ENCODE measurements at places on chromosomes 1 and 21. TPM values are rescaled to one million over a fixed set of nuclear protein-coding genes. Genes with fewer than 3 reads are reported as not detected.

GRCh38 chr1:77465139-77465538 is 183.3 kb downstream of the AK5 start:
- H3K4me1 ChIP-seq = no peaks in the 10 kb centered on the region
- DNase-seq = no peak
- H3K4me3 ChIP-seq = no peak overlapping the region
- no peaks in the 10 kb centered on the region for H3K27me3 ChIP-seq
- H3K27ac ChIP-seq = no peak overlapping the region

- H3K36me3 ChIP-seq = no peaks in the 10 kb centered on the region
- no peak overlapping the region for H3K4me3 ChIP-seq
- H3K27ac ChIP-seq = no peak overlapping the region
- DNase-seq = no peak
- no peaks in the 10 kb centered on the region for H3K27me3 ChIP-seq
Observed at GRCh38 chr1:114289306-114289705, 135.6 kb upstream of the SYT6 start.

DNA sequence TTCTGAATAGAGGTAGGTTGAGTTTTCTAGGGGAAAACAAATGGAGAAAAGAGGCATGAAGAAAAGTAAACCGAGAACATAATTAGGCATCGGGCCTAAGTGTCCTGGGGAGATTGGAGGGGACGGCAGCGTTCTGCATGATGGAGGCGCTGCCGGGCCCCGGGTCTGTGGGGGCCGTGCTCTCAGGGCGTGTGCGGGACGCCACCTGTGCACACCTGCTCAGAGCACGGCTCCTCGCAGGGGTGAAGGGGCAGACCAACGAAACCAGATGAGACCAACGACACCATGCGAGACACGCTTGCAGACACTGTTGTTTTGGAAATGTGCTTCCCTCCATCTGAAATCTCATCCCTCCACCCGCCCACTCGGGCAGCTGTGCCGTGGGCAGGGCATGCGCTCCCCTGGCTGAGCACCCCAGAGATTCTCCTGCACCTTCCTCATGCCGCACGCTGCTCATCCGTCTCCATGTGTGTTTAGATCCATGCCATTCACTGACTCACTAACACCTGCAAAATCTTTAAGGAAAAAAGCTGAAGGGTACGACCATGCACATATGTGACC is 28.2 kb upstream of the TRAPPC10 start:
- no peak for DNase-seq
- no peak overlapping the region for H3K27ac ChIP-seq
- peaks cover 46% of the 10 kb centered on the region for H3K36me3 ChIP-seq
- no peaks in the 10 kb centered on the region for H3K27me3 ChIP-seq
- no peak overlapping the region for H3K4me3 ChIP-seq
- H3K4me1 ChIP-seq = no peaks in the 10 kb centered on the region

DNA sequence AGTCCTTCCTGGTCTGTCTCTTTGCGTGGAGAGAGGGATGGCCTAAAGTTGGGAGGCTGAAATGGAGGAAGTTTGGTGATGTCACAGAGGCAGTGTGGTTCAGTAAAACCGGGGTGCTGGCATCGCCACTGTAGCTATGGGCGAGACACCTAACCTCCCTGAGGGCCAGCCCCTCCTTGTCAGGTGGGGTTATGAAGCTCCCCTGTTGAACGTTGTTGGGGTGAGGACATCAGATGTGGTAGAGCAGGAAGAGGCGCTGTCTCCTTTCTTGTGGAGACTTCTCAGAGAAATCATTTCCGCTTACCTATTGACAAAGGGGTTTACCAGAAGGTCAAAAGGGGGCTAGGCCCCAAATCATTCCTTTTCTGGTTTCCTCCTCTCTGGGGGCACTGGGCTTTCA is 294.7 kb downstream of the SIPA1L2 start:
- no peaks in the 10 kb centered on the region for H3K27me3 ChIP-seq
- no peak overlapping the region for H3K4me3 ChIP-seq
- no peak overlapping the region for H3K27ac ChIP-seq
- H3K4me1 ChIP-seq = no peaks in the 10 kb centered on the region
- H3K36me3 ChIP-seq = no peaks in the 10 kb centered on the region

GRCh38 chr1:28545246-28545628 is 7.6 kb upstream of the TRNAU1AP start:
- H3K27me3 ChIP-seq = no peaks in the 10 kb centered on the region
- DNase-seq = no peak
- no peak overlapping the region for H3K27ac ChIP-seq
- no peaks in the 10 kb centered on the region for H3K4me1 ChIP-seq
- H3K4me3 ChIP-seq = no peak overlapping the region

DNA sequence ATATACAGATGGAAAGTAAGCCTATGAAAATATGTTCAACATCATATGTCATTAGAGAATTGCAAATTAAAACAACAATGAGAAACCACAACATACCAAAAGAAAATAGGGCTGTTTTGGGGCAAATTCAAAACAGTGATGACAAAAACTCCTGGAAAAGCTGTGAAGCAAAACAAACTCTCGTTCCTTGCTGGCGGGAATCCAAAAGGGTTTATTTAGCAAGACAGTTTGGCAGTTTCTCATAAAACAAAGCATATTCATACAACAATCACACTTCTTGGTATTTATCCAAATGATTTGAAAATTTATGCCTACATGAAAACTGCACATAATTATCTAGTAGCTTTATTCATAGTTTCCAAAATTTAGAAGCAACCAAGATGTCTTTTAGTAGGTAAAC is 44.4 kb downstream of the COL11A1 start:
- H3K4me3 ChIP-seq = no peak overlapping the region
- H3K36me3 ChIP-seq = no peaks in the 10 kb centered on the region
- no peak for DNase-seq
- H3K27me3 ChIP-seq = no peaks in the 10 kb centered on the region

DNA sequence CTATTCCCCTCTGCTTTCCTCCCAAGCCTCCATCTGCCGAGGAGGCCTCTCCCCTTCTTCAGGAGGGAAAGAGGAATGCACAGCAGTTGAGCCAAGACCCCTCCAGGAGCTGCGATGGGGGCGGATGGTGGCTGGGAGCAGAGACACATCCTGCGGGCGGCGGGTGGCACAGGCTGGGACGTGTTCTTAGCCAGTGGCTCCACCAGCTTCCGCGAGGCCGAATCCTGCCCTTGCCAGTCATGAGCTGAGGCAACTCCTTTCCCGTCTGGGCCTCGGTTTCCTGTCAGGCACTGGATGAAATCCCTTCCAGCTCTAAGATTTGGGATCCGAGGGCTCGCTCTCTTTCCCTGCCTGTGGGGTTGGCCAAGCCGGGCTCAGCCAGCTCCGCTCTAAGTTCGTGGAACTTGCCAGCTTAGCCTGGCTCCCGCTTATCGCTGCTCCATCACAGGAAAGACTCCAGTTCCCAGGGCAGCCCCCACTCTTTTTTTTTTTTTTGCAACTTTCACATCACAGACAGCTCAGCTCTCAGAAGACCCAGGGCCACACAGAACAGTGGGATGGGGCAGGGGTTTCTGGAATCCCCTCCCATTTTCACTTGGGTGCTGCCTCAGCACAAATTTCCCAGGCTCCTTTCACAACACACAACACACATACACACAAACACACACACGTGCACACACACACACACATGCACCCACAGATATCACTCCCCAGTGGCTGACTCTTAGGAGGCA is 506 bp downstream of the MYOM3 start:
- peaks cover 12% of the 10 kb centered on the region for H3K4me1 ChIP-seq
- no peaks in the 10 kb centered on the region for H3K36me3 ChIP-seq
- no peak for DNase-seq

DNA sequence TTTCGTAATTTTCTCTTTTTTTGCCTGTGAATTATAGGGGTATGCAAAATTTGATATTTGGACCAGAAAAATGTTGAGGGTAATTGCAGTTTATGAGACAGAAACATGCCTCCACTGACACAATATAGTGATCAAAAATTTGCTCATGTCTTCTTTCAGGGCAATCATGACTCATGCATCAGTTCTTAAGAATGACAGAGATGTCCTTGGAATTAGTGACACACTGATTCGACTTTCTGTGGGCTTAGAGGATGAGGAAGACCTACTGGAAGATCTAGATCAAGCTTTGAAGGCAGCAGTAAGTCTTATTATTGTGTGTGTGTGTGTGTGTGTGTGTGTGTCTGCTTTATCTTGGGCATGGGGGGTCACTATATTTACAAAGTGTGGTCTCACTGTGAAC is 27.5 kb downstream of the CTH start:
- H3K4me1 ChIP-seq = no peaks in the 10 kb centered on the region
- H3K4me3 ChIP-seq = no peak overlapping the region
- no peak for DNase-seq
- H3K27me3 ChIP-seq = no peaks in the 10 kb centered on the region
- H3K27ac ChIP-seq = no peak overlapping the region
- H3K36me3 ChIP-seq = peaks cover 10% of the 10 kb centered on the region

GRCh38 chr1:116544588-116545358 is 26.1 kb downstream of the CD58 start:
- no peak overlapping the region for H3K4me3 ChIP-seq
- no peak overlapping the region for H3K27ac ChIP-seq
- no peak for DNase-seq
- no peaks in the 10 kb centered on the region for H3K4me1 ChIP-seq

DNA sequence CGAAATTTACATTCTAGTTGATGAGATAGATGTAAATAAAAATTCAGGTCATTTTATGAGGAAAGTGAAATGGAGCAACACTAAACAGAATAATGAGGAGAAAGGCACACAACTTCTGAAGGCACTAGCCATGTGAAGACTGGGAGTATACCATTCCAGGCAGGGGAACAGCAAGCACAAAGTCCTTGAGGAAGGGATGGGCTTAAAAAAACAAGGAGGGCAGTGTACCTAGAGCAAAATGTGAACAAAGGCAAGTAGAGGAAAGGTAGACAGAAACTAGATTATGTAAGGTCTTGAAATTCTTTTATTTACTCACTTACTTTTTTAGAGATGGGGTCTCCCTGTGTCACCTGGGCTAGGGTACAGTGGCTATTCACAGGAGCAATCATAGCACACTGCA is 54.1 kb upstream of the LRIG2 start:
- no peak for DNase-seq
- no peaks in the 10 kb centered on the region for H3K27me3 ChIP-seq
- no peaks in the 10 kb centered on the region for H3K4me1 ChIP-seq
- H3K4me3 ChIP-seq = no peak overlapping the region

DNA sequence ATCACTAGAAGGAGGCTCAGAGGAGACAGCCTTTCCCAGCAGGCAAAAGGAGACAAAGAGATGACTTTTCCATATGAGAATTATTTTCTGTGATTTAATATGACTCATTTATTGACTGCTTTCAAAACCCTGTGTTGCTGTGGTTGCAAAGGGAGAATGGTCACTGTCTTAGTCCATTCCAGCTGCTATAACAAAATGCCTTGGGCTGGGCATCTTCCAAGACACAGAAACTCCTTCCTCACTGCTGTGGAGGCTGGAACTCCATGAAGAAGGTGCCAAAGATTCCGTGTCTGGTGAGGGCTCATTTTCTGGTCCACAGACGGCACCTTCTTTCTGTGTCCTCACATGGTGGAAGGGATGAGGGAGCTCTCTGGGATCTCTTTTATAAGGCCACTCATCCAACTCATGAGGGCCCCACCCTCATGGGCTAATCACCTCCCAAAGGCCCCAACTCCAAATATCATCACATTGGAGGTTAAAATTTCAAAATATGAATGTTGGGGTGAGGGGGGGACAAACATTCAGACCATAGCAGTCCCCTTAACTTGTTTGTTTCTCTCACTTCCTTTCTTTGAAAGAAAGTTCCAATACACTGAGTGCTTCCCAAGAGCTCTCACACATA is 252.1 kb upstream of the RAB4A start:
- DNase-seq = no peak
- H3K27me3 ChIP-seq = no peaks in the 10 kb centered on the region
- H3K36me3 ChIP-seq = no peaks in the 10 kb centered on the region
- no peak overlapping the region for H3K27ac ChIP-seq
- no peak overlapping the region for H3K4me3 ChIP-seq

DNA sequence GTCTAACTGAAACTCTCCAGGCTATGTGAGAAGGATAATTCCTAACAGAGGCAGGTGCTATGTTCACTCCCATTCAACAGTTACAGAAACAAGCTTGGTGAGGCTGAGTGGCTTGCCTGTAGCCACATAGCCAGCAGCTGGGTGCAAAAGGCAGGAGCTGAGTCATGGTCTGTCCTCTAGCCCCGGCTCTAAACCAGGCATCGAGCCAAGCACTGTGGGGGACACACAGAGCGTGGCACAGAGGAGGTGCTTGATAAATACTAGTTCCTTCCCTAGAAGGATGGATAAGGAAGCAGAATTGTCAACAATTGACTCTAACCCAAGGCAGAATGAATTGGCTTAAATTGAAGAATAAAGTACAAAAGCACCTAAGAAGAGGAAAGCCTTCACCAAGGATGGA is 10.4 kb upstream of the KCNA2 start:
- no peaks in the 10 kb centered on the region for H3K27me3 ChIP-seq
- no peaks in the 10 kb centered on the region for H3K36me3 ChIP-seq
- H3K4me1 ChIP-seq = peaks cover 4% of the 10 kb centered on the region
- no peak overlapping the region for H3K4me3 ChIP-seq
- no peak for DNase-seq

GRCh38 chr21:15809065-15809464 is 79.3 kb downstream of the USP25 start:
- H3K27ac ChIP-seq = no peak overlapping the region
- H3K4me1 ChIP-seq = no peaks in the 10 kb centered on the region
- no peak for DNase-seq
- no peaks in the 10 kb centered on the region for H3K36me3 ChIP-seq
- H3K27me3 ChIP-seq = no peaks in the 10 kb centered on the region

DNA sequence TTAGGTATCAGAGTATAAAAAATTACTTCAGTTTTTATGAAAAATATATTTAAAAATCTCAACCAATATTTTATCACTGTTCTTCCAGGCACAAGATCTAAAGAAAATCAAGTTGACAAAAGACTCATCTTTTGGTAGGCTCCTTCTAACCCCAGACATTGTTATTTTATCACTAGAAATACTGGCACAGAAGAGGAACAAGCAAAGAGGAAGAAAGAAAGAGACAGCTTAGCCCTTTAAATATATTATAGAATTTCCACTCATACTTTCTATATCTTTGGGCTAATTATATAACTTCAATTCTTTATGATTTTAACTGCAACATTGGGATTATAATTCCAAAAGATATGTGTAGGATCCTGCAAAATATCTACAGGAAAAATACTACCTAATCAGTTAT is 32.4 kb downstream of the SPTA1 start:
- no peak overlapping the region for H3K27ac ChIP-seq
- no peaks in the 10 kb centered on the region for H3K4me1 ChIP-seq
- H3K27me3 ChIP-seq = no peaks in the 10 kb centered on the region
- DNase-seq = no peak
- H3K4me3 ChIP-seq = no peak overlapping the region

DNA sequence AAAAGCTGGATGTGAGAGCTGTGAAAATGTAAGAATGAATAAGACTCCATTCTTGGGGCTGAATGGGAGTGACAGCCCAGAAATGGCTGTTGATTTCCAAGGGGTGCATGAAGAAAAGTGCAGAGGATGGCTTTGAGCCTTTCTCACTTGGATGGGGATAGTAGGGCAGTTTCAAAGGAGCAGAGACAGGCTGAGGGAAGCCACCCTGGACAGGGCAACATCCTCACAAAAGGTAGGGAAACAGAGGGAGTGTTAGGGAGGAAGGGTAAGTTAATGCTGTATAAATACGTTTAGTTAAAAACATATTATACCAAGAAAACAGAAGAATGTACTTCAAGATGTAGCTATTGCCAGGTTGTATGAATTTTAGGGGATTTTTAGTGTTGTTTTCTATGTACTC is 38.1 kb downstream of the GADD45A start:
- H3K4me1 ChIP-seq = peaks cover 46% of the 10 kb centered on the region
- peak overlapping the region; percentile 72 for H3K27ac ChIP-seq
- DNase-seq = no peak
- no peak overlapping the region for H3K4me3 ChIP-seq
- H3K36me3 ChIP-seq = no peaks in the 10 kb centered on the region

The KRTAP12-2 gene
- not detected for total RNA-seq

The C1QTNF12 gene
- total RNA-seq = not detected

The FAM89A gene
- total RNA-seq = 47.5 TPM

The APOBEC4 gene
- not detected for total RNA-seq

The TLR5 gene
- total RNA-seq = 3.9 TPM
